ENCODE measurements at places on chromosomes 6 and 20.
A peak's percentile ranks its signal among the peaks of the same experiment; 100 is the strongest.

DNA sequence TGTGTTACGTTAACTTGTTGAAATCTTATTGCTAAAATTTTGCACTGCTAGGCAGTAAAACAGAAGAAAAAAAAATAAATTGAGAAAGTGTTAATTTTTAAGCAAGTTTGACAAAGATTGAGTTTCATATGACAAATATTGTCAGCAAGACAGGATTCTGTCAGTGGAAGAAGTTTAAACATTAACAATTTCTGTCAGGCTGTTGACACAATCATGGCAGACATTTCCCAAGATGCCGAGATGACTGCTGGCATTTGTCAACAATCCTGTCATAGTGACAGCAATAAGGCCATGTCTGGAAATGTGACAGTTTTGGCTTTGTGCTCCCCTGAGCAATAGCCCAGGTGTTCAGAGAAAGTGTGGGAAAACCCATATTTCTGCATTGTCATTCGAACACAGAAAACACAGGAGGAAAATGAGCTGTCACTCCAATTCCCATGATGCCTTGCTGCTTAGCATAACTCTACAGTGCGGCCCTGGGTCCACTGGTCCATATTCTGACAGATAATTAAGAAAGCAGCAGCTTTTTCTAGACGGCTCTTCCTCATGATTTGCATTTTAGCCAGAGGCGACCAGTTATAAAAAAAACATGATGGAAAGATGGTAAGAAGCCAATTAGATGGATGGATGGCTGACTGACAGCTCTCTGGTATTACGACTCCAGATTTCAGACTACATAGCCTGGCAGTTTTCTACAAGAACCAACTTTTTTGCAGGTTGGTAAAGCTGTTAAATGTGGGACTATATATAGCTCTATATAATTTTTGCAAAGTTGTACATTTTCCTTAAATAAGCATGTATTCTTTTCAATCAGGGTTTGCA lies 43.6 kb upstream of the DEFB112 start:
- DNase-seq, result no peak

DNA sequence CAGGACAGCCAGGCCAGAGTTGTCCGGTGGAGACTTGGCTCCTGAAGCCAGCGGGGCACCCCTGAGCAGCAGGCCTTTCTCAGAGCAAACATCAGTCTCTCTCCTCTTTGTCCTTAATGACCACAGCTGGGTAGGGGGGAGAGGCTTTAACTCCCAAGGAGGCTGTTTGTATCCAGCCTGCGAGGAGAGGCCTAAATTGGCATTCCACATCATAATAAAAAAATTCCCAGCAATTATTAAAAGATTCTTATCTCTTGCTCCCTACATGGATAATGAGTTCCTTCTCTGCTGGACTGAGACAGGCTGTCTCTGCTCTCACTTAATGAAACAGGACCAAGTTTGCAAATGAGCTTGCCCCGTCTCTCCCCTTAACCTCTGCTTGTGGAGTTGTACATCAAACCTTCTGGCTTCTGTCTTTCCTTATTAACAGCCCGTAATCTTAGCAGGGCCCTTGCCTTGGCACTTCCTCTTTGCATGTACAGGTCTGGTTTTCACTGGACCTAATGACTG lies 838.2 kb downstream of the MAFB start:
- no peak for DNase-seq

- no peak for DNase-seq
These were observed 105.0 kb downstream of the PREX1 start for GRCh38 chr20:48722737-48723191.

GRCh38 chr6:156575361-156575760 lies 201.8 kb upstream of the ARID1B start:
- DNase-seq, result no peak

- no peak for DNase-seq
These were observed 255.7 kb upstream of the THEMIS start for GRCh38 chr6:128156321-128157111.

- no peak for DNase-seq
These were observed 6.4 kb downstream of the TFAP2A start for GRCh38 chr6:10408457-10408856.

GRCh38 chr20:10369723-10370090 lies 64.3 kb downstream of the MKKS start:
- no peak for DNase-seq

- DNase-seq, result no peak
These were observed 88.8 kb downstream of the TAF4 start for GRCh38 chr20:61976644-61977418.

DNA sequence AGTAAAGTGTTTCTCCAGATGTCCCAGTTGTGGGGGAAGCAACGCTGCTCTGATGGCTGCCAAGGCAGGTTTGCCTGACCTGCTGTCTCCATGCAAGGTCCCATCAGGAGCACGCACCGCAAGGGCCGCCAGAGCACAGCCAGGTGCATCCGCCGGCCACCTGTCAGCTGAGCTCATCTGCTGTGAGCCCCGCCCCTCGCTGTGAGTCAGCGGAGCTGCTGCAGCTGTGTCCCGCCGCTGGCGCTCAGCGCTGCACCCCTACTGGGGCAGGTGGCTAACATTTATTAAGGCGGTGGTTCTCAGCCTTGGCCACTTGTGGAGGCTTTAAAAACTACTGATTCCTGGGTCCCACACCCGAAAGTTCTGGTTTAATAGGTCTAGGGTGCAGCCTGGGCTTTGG lies 225.7 kb downstream of the UST start:
- peak; percentile 44 for DNase-seq

GRCh38 chr6:75818098-75818855 lies 69.2 kb downstream of the MYO6 start:
- DNase-seq, result no peak

DNA sequence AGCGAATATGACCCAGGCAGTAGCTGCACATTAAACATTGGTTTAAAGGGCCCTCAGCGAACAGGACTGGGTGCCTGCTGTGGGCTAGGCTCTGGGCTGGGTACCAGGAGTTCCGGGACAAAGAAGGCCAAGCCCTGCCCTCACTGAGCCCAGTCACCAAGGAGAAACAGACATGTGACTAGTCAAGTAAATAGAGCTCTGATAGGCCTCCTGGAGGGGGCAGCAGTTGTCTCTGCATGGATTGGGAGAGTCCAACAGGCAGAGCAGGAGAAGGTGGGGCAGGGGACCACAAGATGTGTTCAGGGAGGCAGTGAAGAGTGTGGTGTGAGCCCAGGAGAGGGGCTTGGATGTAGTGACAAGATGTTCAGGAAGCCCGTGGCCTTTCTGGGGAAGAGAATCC lies 3.1 kb downstream of the HM13 start:
- no peak for DNase-seq

DNA sequence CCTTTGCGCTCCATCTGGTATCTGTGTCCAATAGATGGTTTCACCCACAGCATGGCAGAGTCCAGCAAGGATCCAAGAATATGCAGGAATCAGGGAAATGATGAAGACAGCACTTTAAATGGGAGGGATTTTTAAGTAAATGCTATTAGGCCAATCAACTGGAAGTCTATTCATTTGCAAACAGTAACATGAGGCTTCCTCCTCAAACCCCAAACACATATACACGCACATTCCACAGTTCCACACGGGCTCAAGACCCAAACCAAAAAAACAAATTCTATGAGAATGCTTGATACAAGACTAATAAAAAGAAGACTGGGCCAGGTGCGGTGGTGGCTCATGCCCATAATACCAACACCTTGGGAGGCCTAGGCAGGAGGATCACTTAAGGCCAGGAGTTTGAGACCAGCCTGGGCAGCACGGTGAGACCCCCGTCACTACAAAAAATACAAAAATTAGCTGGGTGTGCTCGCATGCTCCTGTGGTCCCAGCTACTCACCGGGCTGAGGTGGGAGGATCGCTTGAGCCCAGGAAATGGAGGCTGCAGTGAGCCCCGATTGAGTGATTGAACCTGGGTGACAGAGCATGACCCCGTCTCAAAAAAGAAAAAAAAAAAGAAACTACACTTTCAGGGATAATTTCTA lies 21.9 kb upstream of the TFAP2C start:
- DNase-seq, result no peak

DNA sequence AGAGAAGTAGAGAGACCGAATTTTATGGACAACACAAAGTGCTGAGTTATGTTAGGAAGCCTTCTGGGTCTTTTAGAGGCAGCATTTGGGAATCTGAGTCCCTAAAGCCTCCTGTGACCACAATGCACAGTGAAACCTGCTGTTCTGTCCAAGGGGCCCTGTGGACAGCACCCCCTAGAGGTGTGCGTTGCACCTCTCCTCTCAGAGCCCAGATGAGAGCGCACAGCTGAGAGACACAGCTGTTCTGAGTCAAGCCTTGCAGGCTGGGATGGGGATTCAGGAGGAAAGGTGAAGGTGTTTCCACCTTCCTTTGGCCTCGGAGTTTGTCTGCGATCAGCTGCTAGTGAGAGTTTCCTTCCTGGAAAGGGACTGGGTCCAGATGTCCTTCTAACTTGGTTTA lies 13.0 kb downstream of the PCK1 start:
- DNase-seq, result no peak

GRCh38 chr6:15536198-15536955 lies 126.5 kb downstream of the DTNBP1 start:
- DNase-seq, result no peak

DNA sequence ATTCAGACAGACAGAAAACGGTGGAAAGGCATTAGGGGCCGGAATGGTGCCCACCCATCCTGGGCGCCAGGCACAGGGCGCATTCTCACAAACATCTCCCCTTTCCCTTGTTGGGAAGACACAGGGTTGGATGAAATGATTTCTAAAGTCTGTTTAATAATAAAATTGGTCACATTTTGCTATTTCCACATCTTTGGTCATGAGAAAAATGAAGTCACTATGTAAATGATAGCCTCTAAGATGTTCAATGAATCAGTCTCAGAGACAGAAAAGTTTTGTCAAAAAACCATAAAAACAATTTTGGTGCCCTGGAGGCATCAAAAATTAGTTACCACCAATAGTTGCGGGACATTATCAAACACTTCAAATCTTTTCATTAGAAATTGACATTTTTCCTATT lies 40.7 kb downstream of the PRR18 start:
- no peak for DNase-seq

- peak; percentile 39 for DNase-seq
These were observed 90.7 kb downstream of the KHDC1L start for GRCh38 chr6:73134588-73134987.

- no peak for DNase-seq
These were observed 639.2 kb downstream of the MAFB start for GRCh38 chr20:40049854-40050253.

GRCh38 chr6:17240803-17241500 lies 40.2 kb upstream of the RBM24 start:
- DNase-seq, result no peak

- DNase-seq, result no peak
These were observed 311.1 kb downstream of the MMUT start for GRCh38 chr6:49151957-49152356.

DNA sequence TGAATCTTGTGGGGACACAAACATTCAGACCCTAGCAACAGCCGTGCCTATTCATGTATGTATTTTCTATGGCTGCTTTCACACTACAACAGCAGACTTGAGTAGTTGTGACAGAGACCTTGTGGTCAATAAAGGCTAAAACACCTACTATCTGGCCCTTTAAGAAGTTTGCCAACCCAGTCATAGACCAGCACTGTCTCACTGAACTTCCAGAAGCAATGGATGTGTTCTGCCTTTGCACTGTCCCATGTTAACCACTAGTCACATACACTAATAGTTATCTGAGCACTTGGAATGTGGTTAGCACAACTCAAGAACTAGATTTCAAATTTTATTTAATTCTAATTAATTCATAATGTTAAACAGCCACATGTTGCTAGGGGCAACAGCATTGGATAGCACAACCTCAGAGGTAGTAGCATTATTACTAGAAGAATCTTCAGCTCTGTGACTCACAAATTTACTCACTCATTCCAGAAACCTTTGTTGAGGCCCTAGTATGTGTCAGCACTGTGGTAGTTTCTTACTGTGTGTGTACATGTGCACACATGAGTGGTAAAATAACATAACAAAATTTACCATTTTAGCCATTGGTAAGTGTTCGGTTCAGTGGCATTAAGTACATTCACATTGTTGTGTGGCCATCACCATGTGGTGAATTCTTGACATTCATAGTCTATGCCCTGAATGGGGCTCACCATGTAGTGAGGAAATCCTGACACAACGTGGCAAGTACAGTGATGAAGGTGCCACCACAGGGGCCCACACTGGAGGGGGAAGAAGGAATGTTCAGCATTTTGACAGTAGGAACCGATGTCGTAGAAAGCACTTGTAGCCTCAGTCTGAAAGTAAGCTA lies 107.3 kb downstream of the CEP57L1 start:
- DNase-seq, result peak; percentile 14

DNA sequence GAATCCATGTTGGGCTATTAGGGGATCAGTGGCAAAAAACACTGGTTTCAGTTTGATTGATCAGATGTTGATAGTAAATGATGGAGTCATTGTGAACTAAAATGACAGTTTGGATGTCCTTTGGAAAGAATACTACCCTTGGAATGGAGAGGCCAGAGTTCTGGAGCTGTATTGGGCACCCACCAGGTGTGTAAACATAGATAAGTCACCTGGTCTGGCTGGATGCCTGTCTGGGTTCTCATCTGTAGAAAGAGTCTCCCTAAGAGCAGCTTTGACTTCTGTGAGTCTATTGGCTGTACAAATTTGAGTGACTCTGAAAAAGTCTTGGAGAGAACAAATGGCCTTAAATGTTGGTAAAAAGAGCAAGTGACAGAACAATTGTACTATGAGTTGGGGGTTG lies 115.0 kb downstream of the SCP2D1 start:
- DNase-seq, result no peak

DNA sequence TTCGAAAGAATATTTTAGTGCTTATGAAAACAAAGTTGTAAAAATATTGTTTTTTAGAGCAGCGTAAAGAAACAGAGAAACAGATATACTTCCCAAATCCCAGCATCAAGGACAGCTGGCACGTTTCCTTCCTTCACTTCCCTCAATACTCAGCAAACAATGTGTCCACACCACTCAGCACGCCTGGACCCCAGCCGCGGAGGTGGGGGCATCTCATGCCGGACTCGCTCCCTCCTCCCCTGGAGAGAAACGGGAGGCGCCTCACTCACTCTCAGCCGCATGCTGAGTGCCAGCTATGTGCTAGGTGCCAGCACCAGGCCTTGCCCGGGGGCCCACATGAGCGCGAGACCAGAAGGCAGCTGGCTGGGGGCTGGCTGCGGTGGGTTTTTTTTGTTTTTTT lies 34.7 kb downstream of the SLC2A4RG start:
- no peak for DNase-seq

DNA sequence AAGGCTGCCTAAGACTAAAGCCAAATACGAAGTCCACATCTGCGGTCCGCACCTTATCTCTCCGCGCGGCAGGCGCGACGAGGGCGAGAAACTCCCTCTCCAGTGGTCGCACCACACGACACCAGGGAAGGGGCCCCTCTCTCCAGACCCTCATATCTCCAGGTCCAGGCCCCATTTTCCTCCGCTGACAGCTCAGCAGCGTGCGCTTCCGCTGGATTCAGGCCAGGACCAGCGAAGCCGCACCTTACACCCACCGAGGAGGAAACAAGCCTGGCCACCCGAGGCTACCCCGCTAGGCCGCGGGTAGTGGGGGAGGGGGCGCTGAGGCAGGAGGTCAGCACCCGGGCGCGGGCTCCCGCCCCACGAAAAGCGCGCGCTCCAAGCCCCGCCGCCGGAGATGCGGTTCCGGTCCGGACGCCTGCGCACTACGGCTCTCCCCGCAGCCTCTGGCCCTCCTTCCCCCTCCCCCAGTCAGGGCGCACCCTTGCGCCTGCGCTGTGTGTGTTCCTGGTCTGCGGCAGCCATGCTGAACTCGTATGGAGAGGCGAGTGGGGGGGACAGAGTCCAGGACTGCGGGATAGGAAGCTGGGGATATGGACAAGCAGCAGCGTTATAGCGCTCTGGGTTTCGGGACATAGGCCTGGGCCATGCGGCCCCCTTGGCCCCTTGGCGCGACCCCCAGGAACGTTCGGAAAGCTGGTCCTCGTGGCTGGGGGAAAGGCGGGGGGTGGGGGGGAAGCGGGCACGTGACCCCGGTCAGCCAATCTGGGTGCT lies at the start of gene BRD2:
TSS of gene BRD2 (plus strand) at position 502 of the 774 bp plus-strand sequence. CDS start 4,305 bp downstream, outside the sequence.
- DNase-seq, result peak; percentile 96

- no peak for DNase-seq
These were observed 188.2 kb upstream of the ASCC3 start for GRCh38 chr6:101069191-101069795.
